ENCODE measurements at places on chromosomes 4 and X. TPM values are rescaled to one million over a fixed set of nuclear protein-coding genes. Genes with fewer than 3 reads are reported as not detected.

DNA sequence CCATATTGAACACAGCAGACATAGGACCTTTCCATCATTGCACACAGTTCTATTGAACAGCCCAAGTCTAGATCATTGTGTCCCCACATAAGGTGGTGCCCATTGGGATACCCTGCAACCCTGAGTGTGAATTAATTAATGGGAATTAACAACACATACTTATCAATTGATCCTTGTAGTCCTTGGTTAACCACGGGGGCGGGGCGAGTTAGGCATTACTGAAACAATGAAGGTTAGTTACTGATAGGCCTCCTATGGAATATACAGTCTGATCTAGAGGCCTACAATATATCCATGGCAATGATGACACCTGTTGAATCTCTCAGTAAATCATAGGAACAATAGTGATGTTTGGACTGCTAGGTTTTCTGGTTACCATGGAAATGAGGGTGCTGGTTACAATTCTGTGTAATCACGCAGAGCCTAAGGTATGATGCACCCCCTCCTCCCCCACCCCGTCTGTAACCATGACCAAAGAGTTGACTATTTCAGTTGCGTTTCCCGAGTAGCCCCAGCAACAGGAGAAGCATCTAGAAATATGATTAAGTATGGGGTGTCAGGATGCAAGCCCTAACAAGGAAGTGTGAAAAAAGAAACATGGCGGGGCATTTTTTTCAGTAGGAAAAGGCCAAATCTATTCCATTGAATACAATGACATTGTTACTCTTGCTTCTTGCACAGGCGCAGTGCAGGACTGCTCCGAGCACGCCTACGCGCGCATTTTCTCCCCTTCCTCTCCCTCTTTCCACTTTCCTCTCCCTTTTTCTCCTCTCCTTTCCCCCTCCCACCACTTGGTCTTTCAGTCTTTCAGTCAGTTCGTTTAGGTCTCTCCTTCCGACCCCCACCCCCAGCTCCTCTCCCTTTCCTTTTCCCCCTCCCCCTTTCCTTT, 677 bp upstream of the NONO start:
- peak; percentile 72 for ATAC-seq

- no peak for ATAC-seq
Observed at GRCh38 chrX:42680666-42681065, 97.3 kb downstream of the PPP1R2C start.

- peak; percentile 28 for ATAC-seq
Observed at GRCh38 chr4:154559494-154560418, 3.1 kb upstream of the FGB start.

DNA sequence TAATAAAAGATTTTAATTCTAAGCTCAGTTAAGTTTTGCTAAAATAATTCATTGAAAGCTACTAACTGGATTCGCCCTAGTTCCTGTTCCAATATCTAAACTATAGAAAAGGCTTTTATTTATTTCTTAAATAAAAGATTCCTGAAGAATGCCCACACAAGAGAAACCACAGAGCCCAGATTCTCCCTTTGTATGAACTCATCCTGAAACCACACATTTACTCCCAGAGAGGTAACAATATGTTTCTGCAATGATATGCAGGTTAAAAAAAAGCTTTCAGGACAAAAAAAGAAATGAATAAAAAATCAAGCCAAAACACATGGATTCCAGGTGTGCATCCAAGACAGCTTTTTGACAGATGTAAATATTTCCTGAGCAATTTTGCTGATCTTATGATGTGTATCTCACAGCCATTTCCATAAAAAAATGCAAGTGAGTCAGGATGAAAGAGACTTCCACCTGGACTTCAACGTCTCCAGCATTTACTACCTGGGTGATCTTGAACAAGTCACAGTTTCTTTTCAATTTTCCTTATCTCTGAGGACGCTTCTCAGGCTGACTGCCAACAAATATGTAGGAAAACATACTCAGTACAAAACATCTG, 234.4 kb upstream of the FAT1 start:
- ATAC-seq: no peak

- no peak for ATAC-seq
Observed at GRCh38 chrX:122943918-122944317, 240.2 kb upstream of the GRIA3 start.

DNA sequence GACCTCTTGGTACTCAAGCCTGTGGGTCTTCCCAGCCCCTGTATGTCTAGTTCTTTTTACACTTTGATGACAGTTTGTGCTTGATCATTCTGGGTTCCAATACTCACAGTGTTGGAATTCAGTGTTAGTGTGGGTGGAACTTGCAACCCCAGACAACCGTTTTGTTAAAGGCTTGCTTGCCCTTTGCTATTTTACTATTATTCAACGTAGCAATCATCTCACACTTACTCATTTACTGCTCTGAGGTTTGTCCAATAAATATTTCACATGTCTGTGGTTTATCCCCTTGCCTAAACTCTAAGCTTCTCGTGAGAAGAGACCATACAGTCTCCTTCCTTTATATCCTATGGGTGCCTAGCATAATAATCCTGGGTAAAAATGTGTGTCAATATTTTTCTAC, 15.3 kb downstream of the CCNG2 start:
- ATAC-seq: no peak

- no peak for ATAC-seq
Observed at GRCh38 chr4:176924238-176924637, 131.5 kb upstream of the VEGFC start.

GRCh38 chr4:175929441-175929840, 117.4 kb upstream of the GPM6A start:
- ATAC-seq: no peak

DNA sequence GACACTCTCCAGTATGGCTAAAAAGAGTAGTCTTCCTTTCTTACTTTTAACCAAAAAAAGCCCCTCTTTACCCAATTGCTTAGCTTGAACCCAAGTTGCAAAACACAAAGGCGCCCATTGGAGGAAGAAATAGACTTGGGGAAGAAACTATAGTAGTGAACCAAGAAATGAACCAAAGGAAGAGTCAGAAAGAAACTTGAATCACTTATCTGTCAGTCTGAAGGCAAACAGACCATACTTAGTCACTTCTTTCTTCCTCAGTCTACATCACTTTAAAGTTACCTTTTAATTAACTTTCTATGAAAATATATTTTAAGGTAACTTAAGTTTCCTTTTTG, 161.4 kb upstream of the GIMD1 start:
- peak; percentile 70 for ATAC-seq

Gene REPS2
- total RNA-seq: not detected

- ATAC-seq: no peak
Observed at GRCh38 chr4:27062256-27062655, 201.6 kb downstream of the STIM2 start.

Gene ADGRG4
- total RNA-seq: not detected

Gene BRCC3
- 48.7 TPM for total RNA-seq

- ATAC-seq: peak; percentile 74
Observed at GRCh38 chr4:139900964-139901376, 235.4 kb downstream of the MGST2 start.

DNA sequence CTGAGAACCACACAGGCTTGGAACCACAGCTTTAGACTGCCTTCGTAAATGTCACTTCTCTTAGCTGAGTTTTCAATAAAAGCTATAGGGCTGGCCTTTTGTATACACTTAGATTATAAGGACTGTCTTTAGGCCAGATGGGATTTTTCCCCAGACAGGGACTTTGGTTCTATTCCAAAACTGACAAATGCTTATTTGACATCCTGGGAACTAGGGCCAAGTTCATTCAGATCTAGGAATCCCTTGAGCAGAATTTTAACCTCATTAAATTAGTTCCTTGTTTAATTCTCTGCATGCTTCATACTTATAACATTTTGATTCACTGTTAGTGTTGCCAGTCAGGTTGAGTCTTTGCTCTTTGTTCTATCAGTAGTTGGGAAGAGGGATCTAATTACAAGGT, 23.1 kb downstream of the ZRSR2 start:
- no peak for ATAC-seq

Gene HDX
- total RNA-seq: 1.8 TPM

Gene GAGE1
- not detected for total RNA-seq

DNA sequence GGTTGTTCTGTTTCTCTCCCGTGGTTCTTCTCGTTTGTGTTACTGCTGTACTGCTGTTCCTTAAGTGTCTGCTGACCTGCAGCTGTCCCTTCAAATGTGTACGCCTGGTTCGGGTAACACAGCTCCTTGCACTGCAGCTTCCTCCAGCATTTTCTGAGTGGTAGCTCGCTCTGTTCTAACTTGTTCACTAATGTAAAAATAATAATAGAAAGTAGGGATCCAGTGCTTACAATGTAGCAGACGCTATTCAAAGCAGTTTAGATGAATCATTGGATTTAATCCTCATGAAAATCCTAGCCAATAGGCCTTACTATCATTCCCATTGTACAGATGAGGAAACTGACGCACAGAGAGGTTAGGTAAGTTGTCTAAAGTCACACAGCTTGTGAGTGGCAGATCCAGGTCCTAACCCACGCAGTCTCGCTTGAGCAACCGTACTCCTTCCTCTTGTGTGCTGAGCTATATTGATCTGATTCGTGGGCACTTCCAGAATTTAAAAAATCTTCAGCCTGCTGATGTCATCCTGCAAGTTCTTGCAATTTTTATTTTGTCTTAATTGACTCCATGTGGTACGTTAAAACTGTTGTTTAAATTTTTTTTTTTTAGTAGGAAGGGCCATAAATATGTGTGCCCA, 448.2 kb upstream of the FAT1 start:
- ATAC-seq: no peak

GRCh38 chr4:19241895-19242294, 1009.8 kb upstream of the SLIT2 start:
- ATAC-seq: no peak

GRCh38 chr4:78710536-78710935, 65.6 kb upstream of the BMP2K start:
- no peak for ATAC-seq

DNA sequence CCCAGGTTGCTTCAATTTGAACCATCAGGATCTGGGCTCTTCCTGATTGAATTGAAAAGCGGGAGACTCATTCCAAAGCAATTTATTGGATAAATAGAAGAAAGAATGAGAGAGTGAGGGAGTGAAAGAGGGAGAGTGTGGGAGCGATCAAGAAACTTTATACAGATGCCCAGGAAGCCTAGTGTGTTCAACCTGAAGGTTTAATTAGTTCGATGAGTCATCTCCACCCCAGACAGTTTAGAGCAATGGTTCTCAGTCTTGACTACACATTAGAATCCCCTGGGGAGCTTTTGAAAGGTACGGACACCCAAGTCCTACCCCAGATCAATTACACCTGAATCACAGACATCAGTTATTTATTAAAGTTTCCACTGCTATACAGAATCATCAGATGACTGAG, 61.5 kb downstream of the GEMIN8 start:
- no peak for ATAC-seq

DNA sequence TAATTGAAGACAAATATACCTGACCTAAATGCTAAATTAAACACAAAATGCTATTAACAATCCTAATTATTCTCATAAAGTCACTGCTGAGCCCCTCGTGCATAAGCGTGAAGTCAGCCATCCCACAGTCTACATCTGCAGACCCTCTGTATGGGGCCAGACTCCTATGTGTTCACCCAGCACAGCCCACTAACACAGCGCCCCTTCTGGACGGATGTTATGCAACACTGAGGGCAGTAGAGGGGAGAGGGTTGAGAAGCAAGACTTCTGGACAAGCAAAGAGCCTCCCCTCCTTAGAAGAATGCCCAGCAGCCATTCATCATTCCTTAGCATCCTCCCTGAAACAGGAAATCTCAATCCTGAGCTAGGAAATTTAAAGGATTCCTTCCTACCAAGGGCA, 7.9 kb downstream of the TRPC3 start:
- no peak for ATAC-seq

GRCh38 chr4:182143822-182144625, 99.2 kb upstream of the TENM3 start:
- no peak for ATAC-seq

- ATAC-seq: no peak
Observed at GRCh38 chr4:1850276-1850675, 5.7 kb downstream of the LETM1 start.

- ATAC-seq: peak; percentile 53
Observed at GRCh38 chrX:154738011-154738738, 12.7 kb downstream of the GAB3 start.

GRCh38 chrX:31545726-31546125, 473.9 kb upstream of the FTHL17 start:
- no peak for ATAC-seq

Gene SCD5
- total RNA-seq: 0.21 TPM

- no peak for ATAC-seq
Observed at GRCh38 chrX:115337491-115338144, 48.1 kb downstream of the LUZP4 start.

Gene CYBB
- not detected for total RNA-seq

Gene CWH43
- not detected for total RNA-seq

Gene SERPINA7
- not detected for total RNA-seq

- ATAC-seq: no peak
Observed at GRCh38 chr4:80740375-80740774, 290.1 kb upstream of the BMP3 start.

DNA sequence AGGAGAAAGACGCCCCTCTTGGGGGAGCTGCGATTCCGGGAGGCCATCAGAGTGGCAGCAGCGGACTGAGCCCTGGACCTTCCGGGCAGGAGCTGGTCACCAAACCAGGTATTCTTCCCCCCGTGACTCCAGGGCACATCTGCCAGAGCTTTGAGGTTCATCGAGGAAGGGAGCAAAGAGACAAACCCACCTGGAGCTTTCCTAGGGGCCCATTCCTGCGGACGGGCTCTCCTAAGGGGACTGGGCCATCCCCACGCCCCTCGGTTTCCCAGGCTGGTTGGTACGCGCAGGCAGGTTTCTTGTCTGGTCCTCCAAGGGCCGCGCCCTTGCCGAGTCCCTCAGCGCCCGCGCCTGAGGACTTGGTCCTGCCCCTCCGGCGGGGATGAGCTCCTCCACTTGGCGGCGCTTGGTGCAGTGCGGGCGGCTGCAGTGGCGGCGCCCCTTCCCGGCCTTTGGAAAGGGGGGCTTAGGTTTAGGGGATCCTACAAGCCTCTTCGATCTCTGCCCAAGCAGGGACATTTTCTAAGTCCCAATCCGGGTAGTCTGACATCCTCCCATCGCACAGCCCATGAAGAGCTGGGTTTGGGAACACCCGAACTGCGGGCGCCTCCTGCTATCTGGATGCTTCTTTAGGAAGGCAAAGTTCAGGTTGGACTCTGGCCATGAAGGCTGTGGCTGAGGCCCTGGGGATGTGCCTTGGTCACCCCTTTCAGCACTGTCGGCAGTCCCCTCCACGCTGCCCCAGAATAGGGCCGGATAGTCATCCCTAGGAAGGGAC, 538 bp downstream of the STBD1 start:
- ATAC-seq: peak; percentile 35

DNA sequence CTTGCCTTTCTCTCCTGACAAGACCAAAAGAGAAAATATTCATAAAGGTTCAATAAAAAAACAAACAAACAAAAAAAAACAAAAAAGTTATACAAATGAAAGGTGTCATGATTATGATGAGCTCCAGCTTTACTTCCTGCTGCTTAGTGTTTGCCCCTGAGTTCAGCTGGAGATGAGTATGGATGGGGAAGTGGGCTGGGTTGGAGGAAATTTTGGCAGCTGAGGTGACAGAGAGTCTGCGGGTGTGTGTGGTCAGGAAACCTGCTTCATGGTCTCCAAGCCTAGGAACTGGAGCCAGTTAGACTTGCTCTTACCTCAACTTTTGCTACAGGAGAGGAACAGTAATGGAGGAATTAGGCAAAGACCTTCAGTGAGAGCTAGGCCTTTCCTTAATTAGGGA, 4.3 kb upstream of the CYSLTR1 start:
- no peak for ATAC-seq

- no peak for ATAC-seq
Observed at GRCh38 chr4:40269133-40269532, 66.0 kb upstream of the CHRNA9 start.

GRCh38 chrX:72094894-72095293, 36.8 kb downstream of the RTL5 start:
- peak; percentile 74 for ATAC-seq

Gene FAAH2
- total RNA-seq: 13.2 TPM
